ENCODE measurements at places on chromosomes 11 and 22. TPM values are rescaled to one million over a fixed set of nuclear protein-coding genes. Genes with fewer than 3 reads are reported as not detected.

Gene TESMIN
- total RNA-seq, result 2.1 TPM

Gene RAPSN
- 0.62 TPM for total RNA-seq

Gene HPX
- 1.2 TPM for total RNA-seq

Gene ASRGL1
- 5.7 TPM for total RNA-seq

Gene GNB1L
- total RNA-seq, result 21.5 TPM

Gene OR5P2
- total RNA-seq, result not detected

Gene OR10G4
- not detected for total RNA-seq

- H3K27me3 ChIP-seq, result no peaks in the 10 kb centered on the region
- H3K4me1 ChIP-seq, result no peaks in the 10 kb centered on the region
- no peak overlapping the region for H3K4me3 ChIP-seq
- DNase-seq, result no peak
- H3K36me3 ChIP-seq, result peaks cover 27% of the 10 kb centered on the region
These were observed 26.1 kb downstream of the SNX19 start for GRCh38 chr11:130890039-130890745.

DNA sequence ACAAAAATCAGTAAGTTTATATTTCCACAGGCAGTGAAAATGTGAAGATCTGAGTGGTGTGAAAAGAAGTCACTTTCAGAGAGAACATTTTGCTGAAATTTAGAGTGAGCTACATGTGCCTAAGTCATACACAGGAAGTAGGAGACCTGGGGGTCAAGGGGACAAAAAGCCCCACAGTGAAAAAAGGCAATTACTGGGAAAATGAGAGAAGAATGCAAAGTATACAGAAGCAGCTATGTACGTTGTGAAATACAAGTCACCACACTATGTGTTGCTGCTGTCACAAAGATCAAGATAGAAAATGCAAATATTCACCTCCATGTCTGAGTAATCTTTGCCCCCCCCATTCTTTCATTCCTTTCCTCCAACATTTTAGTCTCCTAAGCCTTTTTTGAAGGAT lies 21.6 kb upstream of the SESN3 start:
- H3K4me1 ChIP-seq, result peaks cover 50% of the 10 kb centered on the region
- H3K4me3 ChIP-seq, result no peak overlapping the region
- peaks cover 7% of the 10 kb centered on the region for H3K27me3 ChIP-seq
- no peak for DNase-seq
- H3K36me3 ChIP-seq, result peaks cover 1% of the 10 kb centered on the region

DNA sequence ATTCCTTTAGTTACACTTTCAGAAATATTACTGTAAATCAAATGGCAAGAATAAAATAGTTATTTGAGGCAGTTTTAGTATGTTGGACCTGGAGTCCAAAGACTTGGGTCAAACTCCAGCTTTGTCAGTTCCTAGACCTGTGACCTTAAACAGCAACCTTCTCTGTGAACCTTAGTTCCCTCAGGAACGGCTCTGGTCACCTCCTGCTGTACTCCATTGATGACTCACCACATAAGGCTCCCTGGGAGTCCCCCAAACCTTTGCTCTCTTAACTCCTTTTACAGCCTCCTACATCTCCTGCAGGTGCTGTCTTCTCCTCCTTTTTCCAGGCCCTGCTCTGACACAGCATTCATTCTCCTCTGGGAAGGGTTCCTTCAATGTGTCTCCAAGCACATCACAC lies 29.1 kb downstream of the LIMK2 start:
- H3K27ac ChIP-seq, result peak overlapping the region; percentile 33
- peaks cover 34% of the 10 kb centered on the region for H3K4me1 ChIP-seq
- H3K4me3 ChIP-seq, result no peak overlapping the region
- no peaks in the 10 kb centered on the region for H3K36me3 ChIP-seq
- no peak for DNase-seq

GRCh38 chr11:132357811-132358572 lies 987.6 kb downstream of the NTM start:
- H3K27ac ChIP-seq, result no peak overlapping the region
- H3K4me3 ChIP-seq, result no peak overlapping the region
- no peak for DNase-seq
- H3K4me1 ChIP-seq, result peaks cover 18% of the 10 kb centered on the region
- H3K27me3 ChIP-seq, result no peaks in the 10 kb centered on the region

GRCh38 chr11:46159680-46160079 lies 38.4 kb upstream of the PHF21A start:
- H3K36me3 ChIP-seq, result no peaks in the 10 kb centered on the region
- H3K27me3 ChIP-seq, result peaks cover 27% of the 10 kb centered on the region

GRCh38 chr22:48579043-48579927 lies 1248.4 kb downstream of the BRD1 start:
- H3K4me3 ChIP-seq, result no peak overlapping the region
- H3K36me3 ChIP-seq, result no peaks in the 10 kb centered on the region
- DNase-seq, result no peak
- H3K27me3 ChIP-seq, result peaks cover 3% of the 10 kb centered on the region
- H3K4me1 ChIP-seq, result no peaks in the 10 kb centered on the region

DNA sequence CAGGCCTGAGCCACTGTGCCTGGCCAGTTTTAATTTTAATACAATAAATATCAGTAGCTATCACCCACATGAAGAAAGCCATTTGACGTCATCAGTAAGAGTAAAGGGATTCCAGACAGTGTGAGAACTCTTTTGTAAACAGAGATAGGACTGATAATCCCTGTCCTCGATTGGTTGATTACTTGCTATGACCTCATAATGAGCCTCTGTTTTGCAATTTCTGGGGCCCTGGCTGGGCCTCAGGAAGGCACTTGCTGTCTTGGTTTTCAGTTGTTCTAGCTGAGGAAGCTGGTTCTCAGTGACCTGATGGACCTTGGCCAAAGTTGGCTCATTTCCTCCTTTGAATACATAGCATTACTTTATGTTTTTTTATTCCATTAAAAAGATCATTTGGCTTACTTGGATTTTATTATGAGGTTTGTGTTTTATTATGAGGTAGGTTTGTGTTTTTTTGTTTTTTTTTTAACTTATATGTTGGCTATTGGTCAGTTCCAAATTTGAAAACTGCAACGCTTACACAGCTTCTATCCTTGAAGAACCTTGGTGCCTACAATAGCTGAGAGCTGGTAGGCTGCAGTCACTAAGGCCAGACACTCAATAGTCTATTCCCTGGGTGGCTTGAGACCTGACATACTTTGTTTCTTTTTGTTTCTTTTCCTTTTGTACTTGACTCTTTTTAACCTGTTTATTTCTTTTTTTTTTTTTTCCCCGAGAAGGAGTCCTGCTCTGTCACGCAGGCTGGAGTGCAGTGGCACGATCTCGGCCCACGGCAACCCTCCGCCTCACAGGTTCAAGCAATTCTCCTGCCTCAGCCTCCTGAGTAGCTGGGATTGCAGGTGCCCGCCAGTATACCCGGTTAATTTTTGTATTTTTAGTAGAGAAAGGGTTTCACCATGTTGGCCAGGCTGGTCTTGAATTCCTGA lies 20.0 kb downstream of the MARK2 start:
- H3K27me3 ChIP-seq, result no peaks in the 10 kb centered on the region
- no peak for DNase-seq
- no peak overlapping the region for H3K4me3 ChIP-seq
- H3K36me3 ChIP-seq, result peaks cover 17% of the 10 kb centered on the region

DNA sequence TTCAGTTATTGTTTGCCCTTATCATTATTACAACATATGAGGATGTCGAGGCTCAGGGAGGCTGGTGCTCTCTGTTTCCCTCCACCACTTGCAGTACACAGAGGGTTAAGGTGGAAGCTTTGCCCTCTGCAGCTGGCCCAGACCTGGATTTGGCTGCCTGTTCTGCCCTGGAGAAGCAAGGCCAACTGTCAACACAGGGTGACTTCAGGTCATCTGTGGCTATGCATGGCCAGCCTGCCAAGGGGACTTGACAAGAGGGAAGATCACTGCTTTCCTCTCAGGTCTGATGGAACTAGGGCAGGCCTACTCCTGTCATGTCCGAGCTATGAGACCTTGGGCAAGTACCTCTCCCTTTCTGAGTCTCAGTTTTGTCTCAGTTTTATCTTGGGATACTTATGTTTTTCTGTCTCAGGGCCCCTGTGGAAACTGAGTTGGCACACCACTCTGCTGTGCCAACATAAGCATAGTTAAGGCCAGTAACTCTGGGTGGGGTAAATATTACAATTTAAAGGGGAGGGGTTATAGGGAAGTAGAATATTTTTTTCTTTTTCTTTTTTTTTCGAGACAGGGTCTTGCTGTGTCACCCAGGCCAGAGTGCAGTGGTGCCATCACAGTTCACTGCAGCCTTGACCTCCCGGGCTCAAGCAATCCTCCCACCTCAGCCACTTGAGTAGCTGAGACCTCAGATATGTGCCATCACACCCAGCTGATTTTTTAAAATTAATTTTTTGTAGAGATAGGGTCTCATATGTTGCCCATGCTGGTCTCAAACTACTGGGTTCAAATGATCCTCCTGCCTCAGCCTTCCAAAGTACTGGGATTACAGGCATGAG lies 2.4 kb upstream of the THRSP start:
- no peak for DNase-seq
- H3K4me1 ChIP-seq, result no peaks in the 10 kb centered on the region
- no peak overlapping the region for H3K27ac ChIP-seq
- no peaks in the 10 kb centered on the region for H3K27me3 ChIP-seq
- no peak overlapping the region for H3K4me3 ChIP-seq
- peaks cover 3% of the 10 kb centered on the region for H3K36me3 ChIP-seq

DNA sequence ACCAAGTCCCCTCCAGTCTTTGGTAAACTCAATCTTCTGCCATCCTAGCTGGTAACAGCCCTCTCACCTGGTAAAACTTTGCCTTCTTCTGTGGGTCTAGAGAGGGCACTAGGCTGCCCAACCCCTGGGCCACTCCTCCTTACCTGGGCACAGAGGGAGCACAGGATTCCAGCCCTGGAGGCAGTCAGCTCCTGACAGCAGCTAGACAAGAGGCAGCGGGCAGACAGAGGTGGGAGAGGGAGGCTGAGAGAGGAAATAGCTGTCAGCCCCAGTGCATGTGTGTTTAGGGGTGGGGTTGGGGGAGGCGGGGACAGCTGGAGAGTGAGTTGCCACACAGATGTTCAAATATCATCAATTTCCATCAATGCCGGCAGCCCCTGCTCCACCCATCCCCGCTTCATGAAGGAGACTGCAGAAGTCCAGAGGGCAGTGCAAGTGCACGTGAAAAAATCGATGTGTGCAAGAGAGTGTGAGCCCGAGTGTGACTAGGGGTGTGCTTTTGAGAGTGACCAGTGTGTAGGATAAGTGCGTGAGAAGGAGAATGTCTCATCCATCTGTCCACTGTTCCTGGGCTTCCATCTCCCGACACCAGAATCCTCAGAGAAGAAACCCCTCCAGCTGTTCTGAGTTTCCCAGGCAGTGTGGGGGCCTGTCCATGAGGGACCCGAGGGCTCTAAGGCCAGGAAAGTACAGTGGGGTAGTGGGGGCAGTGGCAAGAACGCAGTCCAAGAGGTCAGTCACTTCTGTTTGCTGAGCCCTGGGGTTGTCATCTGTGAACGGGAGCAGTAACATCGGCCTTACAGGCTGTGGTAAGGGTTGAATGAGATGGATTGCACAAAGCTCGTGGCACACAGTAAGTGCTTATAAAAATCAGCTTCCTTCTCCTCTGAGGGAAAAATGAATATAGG lies at the start of gene PTGDR2:
TSS of gene PTGDR2 (minus strand) at position 225 of the 908 bp plus-strand sequence. CDS start 2,228 bp downstream, outside the sequence.
- peaks cover 8% of the 10 kb centered on the region for H3K36me3 ChIP-seq
- no peak within 1 kb of the TSS for H3K27ac ChIP-seq
- no peak for DNase-seq
- peaks cover 13% of the 10 kb centered on the region for H3K4me1 ChIP-seq
- no peaks in the 10 kb centered on the region for H3K27me3 ChIP-seq
